Fibroblast of skin of scalp (primary cell): ENCODE measurements at places on chromosomes 5 and 9.

DNA sequence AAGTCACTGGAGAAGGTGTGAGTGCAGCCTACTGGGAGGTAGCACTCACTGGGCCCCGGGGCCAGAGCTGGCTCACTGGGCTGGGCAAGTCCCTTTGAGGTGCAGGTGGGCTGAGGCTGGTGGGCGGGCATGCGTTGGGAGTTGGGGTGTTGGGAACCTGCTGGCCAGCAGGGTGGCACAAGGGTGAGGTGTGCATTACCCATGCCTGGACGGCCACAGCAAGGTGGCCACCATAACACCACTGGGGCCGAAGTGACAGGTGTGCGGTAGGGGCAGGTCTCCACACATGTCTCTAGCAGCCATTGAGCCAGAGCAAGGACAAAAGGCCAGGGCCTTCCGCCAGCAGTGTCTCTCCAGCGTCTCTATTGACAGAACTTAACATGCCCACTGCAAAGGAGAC is 22.6 kb downstream of the PRRT1B start:
- no peak for DNase-seq

- no peak for DNase-seq
These were observed 612 bp upstream of the BBLN start for GRCh38 chr9:128159522-128159783.

GRCh38 chr5:31021181-31021624 is 172.3 kb upstream of the CDH6 start:
- no peak for DNase-seq

DNA sequence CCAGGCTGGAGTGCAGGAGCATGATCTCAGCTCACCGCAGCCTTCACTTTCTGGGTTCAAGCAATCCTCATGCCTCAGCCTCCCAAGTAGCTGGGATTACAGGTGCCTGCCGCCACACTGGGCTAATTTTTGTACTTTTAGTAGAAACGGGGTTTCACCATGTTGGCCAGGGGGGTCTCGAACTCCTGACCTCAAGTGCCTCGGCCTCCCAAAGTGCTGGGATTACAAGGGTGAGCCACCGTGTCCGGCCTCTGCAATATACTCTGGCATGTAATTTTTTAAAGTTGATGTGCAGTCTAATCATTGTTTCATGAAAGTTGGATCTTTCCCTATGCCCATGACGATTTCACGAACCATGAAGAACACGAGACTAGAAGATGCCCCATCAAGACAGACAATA is 28.6 kb upstream of the PPP1R26 start:
- no peak for DNase-seq

DNA sequence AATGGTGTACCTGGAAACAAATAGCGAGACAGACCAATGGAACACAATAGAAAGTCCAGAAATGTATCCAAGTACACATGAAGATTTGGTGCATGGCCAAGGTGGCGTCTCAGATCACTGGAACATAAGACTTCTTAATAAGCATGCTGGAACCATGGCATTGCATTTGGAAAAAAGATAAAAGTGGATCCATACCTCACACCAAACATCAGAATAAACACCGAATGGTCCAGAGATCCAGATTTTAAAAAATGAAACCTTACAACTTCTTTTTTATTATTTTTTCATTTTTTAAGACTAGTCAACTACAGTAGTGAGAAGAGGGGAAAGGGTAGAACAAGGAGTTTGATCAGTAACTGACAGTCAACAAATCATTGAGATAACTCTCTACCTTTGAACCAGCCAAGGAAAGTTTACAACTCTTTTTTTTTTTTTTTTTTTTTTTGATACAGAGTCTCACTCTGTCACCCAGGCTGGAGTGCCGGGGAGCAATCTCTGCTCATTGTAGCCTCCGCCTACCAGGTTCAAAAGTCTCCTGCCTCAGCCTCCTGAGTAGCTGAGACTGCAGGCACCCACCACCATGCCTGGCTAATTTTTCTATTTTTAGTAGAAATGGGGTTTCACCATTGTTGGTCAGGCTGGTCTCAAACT is 8.8 kb upstream of the DUSP1 start:
- DNase-seq, result no peak

GRCh38 chr5:17907094-17907493 is 272.8 kb downstream of the TAF11L14 start:
- DNase-seq, result peak; percentile 20

GRCh38 chr5:65986796-65987195 is 60.4 kb downstream of the ERBIN start:
- DNase-seq, result no peak

- peak; percentile 64 for DNase-seq
These were observed 69.6 kb upstream of the PRRC1 start for GRCh38 chr5:127447827-127448226.

GRCh38 chr9:29214690-29215253 is 1641.5 kb upstream of the C9orf72 start:
- DNase-seq, result no peak

DNA sequence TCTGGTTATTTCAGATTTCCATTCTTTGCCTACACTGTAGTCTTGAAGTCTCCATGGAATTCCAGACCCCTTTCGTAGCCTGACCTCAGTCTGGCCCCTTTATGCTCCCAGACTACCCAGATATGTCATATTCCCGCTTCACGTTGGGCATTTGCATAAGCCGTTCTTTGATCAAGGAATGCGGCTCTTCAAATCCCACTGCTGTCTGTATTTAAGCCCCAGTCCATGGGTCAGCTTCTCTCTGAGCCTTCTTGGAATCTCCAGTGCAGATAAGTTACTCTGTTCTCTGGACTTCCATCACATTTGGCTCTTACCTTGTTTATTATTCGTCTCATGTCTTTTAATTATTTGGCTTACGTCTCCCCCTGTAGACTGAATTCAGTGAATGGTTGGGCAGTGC is 97.4 kb downstream of the PARP8 start:
- DNase-seq, result no peak

DNA sequence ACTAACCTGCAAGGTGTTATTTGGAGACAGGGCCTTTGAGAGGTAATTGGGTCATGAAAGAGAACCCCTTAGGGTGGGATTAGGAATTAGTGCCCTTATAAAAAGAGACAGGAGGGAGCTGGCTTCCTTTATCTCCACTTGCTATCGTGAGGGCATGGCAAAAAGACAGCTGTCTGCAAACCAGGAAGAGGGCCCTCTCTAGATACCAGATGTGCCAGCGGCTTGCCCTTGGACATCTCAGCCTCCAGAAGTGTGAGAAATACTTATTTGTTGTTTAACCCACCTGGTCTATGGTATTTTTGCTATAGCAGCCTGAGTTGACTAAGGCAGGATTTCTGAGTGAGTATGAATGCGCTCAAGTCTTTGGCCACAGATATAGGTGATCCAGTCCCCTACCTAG is 978 bp upstream of the RGS14 start:
- DNase-seq, result no peak

DNA sequence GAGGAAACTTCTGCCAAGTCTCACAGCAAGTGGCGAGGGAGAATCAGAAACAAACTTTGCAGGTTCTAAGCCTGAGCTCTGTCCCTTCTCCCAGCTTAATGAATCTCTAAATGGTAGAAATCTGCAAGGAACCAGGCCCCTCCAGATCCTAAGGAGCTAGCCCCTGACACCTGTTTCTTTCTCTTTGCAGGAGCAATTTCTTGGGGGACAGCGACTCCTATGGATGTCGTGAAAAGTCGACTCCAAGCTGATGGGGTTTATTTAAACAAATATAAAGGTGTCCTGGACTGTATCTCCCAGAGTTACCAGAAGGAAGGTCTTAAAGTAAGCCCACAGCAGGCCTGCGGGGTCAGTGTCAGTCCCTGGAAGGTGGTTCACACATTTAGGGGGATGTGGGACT is 21.8 kb downstream of the IL9 start:
- DNase-seq, result no peak

DNA sequence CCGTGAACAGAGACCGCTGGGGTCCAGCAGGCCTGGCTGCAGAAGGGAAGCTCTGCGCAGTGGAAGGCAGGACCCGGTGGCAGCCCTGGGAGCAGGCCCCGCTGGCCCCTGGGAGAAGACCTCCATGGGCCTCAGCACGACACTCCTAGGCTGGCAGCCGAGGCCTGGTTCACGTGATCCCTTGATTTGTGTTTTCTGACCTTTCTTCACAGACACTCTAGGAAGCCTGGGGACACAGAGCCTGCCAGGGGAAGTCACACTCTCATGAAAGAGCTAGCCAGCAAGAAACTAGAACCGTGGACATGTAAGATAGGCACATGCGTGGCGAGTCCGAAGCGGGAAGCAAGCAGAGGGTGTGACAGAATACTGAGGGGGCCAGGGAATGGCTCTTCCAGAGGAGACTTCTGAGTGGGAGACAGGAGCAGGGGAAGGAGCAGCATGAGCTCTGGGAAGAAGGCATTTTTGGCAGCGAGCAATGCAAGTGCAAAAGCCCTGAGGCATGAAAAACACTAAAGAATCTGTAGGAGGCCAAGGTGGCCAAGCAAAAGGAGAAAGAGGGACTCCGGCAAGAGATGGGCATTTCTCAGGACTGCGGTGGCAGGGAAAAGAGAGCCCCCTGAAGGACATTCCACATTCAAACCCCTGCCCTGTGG is 26.6 kb upstream of the IL17B start:
- DNase-seq, result peak; percentile 54

DNA sequence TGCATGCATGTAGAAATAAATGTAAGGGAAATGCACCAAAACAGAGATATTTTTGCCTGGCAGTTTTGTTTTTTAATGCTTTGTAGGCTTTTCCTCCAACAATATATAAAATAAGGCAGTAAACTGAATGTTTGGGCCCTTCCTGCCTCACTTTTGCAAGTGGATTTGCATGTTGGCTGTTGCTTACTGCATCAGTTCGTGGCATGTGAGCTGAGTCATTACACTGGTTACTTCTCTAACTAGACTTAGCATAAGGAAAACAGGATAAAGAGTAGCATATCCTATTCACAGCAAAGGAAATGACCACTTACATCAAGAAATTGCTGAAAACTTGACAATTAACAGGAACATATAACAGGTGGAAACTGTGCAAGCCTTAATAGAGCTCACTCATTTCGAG is 113.4 kb downstream of the TLE1 start:
- peak; percentile 26 for DNase-seq

GRCh38 chr5:158456756-158457155 is 597.8 kb upstream of the CLINT1 start:
- DNase-seq, result peak; percentile 84

GRCh38 chr9:125133403-125134329 is 9.7 kb downstream of the SCAI start:
- DNase-seq, result no peak

DNA sequence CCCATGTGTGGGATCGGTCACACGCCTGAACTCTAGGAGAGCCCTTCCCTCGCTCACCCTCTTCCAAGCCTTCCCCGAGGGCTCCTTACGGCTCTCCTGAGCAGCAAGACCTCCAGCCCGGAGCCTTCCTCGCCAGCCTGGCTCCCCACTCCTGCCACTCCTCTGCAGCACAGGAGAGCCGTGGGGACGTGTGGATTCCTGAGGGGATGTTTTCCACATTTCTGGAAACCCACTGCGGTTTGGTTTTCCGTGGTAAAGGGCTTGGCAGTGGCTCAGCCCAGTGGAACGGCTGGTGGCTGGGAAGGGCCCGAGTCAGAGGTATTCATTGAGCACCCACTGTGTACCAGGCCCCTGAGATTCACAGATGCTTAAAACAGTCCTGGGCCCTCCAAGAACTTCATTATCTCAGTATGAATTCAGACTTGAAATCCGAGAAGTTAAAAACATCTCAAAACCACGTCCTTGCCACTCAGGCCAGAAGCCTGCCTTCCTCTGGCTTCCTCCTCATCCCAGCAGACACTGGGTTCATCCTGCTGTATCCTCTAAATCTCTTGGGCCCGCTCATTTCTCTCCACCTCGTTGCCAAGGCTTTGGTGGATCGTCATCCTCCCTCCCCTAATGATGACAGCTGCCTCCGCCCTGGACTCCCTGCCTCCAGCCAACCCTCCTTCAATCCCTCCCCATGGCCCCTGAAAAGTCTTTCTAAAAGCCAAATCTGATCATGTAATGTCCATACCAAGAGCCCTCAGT is 109.6 kb downstream of the FGF18 start:
- no peak for DNase-seq

DNA sequence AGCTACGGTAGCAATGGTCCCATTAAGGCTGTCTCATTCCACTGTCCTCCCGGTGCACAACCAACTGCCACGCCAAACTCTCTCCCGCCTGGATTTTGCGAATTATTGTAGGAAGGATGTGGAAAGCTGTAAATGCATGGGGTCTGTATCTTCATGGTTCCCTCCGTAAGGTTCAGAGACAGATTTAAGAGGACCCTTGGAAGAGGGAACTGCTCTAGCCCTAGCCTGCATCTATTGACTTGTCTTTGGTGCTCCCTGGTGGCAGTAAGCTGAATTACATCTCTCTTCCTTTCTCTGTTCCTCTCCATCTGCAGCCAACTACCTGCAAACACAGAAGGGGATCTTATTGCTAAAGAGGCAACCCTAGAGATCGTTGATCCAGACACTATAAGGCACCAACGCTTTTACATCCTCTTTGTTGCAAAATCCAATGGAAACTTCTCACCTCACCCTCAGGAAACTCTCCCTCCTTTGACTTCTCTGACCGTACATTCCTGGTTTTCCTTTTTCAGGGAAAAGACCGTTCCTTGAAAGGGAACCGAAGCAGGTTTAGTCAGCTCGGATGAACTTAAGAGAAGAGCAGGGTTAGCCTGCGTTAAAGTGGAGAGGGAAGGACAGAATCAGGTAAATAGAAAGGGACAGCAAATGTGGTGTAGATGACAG is 11.9 kb downstream of the CAPSL start:
- peak; percentile 55 for DNase-seq

GRCh38 chr5:95669540-95669939 is 13.3 kb downstream of the SPATA9 start:
- peak; percentile 87 for DNase-seq

- no peak for DNase-seq
These were observed 607.8 kb downstream of the BNC2 start for GRCh38 chr9:16262477-16263261.

DNA sequence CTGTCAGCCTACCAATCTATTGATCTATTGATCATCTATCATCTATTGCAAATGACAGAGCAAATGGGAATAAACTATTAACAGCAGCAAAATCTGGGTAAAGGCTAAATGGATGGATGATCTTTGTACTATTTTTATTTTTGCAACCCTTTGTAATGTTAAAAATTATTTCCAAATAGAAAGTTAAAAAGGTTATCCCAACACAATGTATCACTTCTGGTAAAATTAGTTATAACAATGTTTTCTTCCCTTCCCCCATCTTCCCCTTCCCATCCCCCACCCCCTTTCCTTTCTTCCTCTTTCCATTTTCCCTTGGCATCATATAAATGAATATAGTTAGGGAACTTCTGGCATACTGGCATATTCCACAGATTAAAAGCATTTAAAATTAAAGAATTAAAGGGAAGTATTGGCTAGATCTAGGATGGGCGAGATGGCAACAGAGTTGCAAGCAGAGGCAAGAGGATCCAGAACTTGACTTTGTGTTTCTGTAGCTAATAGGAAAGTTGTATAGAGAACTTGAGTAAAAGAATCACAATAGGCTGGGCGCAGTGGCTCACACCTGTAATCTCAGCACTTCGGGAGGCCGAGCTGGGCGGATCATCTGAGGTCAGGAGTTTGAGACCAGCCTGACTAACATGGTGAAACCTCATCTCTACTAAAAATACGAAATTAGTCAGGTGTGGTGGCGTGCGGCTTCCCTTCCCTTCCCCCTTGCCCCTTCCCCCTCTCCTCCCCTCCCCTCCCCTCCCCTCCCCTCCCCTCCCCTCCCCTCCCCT is 66.6 kb upstream of the TAF11L2 start:
- DNase-seq, result no peak
